Activated T-cell treated with anti-CD3 and anti-CD28 coated beads for 4 hours (primary cell): ENCODE measurements at places on chromosomes 11 and 22.

DNA sequence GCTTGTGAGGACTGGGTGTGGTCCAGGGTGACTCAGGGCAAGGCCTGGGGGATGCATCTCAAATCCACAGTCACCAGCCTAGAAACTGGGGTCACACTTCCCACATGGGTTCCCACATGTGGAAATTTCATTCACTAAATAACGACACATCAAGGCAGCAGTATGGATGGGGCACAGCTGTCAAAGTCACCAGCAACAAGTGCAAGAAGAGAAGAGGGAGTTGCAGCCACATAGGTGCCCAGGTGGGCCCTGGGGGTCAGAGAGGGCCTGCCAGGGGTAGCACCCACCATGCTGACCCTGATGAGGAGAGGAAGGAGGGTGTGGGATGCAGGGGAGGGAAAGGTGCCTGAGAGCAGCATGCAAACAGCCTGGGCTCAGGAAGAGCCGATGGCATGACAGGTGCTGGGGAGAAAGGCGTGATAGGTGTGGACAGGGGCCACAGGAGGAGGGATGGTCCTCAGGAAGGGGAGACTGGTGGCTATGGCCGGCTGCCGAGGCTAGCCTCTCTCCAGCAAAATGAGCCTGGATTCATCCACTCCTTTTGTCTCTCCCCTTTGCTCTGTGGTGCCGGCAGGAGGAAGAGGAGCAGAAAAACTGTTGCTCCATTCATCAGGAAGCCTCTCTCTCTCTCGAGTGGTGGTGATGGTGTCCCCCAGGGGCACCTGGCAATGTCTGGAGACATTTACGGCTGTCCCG, 22.3 kb downstream of the DGCR6L start:
- DNase-seq: no peak

- DNase-seq: no peak
Measured at GRCh38 chr11:47268448-47269001, 1.4 kb upstream of the MADD start.

DNA sequence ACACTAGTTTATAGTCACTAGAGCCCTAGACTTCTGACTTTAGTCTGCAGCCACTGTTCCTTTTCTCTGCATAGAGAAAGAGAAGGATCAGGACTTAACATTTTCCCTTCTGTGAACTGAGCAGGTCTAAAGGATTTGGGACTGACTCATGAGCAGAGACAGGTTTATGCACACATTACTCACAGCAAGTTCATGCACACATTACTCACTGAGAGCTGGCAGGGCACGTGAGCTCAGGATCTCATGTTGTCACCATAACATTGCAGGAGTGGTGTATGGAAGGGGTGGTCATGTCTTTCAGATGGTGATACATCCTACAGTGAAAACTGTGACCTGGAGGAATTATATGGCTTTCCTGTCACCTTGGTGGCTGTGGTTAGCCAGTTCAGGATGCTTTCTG, 56.4 kb downstream of the CEP164 start:
- no peak for DNase-seq

DNA sequence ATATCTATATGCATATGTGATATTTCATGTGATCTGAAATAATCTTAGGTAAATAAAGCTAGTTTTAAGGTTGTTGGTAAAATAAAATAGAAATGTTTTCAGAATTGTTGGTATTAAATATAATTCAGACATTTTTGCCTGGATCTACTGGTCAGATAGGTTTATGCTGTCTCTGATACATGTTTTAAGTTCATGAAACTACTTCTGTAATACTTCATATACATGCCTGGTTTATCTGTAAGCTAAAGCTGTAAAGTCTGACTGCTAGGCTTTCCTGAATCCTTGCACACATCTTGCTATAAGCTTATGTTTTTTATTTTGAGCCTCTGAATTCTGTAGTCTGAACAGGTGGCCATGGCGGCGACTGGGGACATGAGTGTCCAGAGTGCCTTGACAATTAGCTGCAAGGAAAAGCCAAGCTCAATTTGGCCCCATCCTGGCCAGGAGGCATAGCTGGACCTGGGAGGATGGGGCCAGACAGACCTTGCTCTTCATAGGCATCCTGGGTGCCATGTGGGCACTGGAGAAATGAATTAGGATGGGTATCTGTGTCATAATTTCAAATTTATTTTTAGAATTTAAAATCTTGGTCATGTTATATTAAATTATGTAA, 241.0 kb upstream of the UBASH3B start:
- no peak for DNase-seq

- DNase-seq: no peak
Measured at GRCh38 chr11:134401825-134402809, 9.9 kb downstream of the B3GAT1 start.

DNA sequence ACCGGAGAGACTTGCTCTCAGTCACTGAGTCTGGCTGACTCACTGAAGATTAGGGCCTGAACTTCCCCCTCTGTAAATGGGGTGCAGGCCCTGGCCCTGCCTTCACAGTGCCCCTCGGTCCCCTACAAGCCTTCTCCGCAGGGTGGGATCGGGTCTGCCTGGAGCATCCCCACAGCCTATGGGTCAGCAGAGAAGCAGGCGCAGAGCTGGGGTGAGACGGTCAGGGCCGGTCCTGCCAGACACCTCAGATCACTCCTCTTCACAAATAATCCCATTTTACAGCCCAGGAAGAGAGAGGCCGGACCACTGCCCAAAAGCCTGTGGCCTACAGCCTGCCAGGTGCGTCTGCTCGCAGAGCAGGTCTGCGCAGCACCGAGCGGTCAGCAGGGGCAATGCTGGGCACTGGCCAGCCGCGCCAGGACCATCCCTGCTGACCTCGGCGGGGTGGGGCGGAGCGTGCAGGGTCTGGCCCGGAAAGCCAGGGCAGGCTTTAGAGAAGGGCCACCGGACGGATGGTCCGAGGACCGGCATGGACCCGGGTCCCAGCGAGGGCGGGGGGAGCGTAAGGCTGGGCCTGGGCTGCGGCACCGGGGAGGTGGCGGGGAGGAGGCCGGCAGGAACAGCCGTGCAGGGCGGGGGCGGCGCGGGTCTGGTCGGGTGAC, 522 bp upstream of the SEPTIN5 start:
- DNase-seq: no peak

- DNase-seq: no peak
Measured at GRCh38 chr11:10637731-10638151, 55.8 kb downstream of the IRAG1 start.

- DNase-seq: no peak
Measured at GRCh38 chr11:68912254-68912653, 8.6 kb downstream of the IGHMBP2 start.

- no peak for DNase-seq
Measured at GRCh38 chr11:125457814-125458343, 38.2 kb downstream of the FEZ1 start.

GRCh38 chr11:33531743-33532181, 168.9 kb downstream of the C11orf91 start:
- DNase-seq: no peak

GRCh38 chr11:109023036-109023435, 358.2 kb downstream of the DDX10 start:
- DNase-seq: no peak

- DNase-seq: no peak
Measured at GRCh38 chr22:19664406-19664805, 49.9 kb upstream of the SEPTIN5 start.

DNA sequence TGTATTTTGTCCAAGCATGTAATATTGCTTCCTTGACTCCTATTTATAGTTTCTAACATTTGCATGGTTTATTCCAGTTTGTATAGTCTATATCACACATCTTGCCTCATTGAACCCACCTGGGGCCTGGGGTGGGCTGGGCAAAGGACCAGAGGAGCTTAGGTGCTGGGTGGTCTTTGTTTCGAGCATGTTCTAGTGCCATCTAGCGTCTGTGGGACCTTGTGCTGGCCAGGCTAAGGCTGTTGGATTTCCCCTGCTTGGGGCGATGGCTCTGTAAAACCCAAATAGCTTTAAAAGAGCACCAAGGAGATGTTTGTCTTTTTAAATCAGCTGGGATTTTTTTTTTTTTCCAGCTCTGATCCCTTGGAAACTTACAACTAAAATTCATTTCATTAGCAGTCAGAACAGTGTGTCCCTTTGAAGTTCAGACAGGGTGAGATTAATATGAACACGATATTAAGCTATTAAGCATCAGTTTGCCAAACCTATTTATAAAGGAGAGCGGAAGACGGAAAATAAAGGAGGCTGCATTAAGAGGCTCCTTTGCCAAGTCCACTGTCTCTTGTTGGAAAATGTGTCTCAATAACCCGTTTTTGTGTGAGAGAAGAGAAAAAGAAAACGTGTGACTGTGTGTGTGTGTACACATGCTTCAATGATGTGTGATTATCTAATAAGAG, 157.4 kb downstream of the COMMD9 start:
- DNase-seq: no peak

- no peak for DNase-seq
Measured at GRCh38 chr11:34263441-34264091, 94.2 kb downstream of the ABTB2 start.

- no peak for DNase-seq
Measured at GRCh38 chr22:47329727-47330650, 567.5 kb downstream of the TBC1D22A start.

DNA sequence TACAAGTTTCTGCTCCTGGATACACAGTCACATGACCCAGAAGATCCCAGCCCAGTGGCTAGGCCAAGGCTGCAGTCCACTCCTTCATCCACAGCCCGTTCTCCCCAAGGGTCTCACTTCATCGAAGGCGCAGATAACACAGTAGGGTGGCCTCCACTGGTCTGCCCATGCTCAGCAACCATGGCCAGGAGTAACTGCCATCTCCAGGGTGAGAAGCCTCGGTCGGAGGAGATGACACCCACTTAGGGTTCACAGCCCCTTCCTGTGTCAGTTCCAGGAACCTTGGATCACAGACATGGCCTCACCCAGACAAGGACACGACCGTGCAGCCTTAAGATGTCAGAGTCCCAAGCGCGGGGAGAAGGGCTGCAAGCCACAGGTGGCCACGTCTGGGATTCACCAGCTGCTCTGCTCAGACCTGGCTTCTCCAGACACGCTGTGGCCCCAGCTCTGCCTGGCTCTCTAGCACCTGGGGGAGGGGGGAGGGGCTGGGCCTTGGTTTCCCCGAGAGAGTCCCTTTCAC, 2.6 kb downstream of the BET1L start:
- DNase-seq: no peak

DNA sequence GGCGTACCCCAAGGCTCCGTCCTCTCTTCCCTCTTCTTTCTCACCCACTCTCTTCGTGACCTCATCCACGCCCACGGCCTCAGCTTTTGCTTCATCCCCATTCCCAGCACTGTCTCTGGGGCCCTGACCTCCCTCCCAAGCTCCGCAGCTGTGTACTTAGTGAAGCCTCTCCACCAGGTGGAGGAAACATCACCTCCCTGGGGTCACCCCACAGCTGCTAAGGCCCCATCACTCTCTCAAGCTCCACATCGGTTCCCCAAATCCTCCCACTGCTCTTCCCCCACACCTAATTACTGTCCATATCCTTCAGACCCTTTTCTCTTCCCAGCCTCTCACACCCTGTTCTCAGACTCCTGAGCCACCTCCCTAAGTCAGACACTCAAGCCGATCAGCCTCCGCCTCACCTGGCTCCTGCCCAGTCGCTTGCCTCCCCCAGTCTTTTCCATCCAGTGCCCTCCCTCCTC, 7.9 kb upstream of the SYT7 start:
- DNase-seq: no peak

DNA sequence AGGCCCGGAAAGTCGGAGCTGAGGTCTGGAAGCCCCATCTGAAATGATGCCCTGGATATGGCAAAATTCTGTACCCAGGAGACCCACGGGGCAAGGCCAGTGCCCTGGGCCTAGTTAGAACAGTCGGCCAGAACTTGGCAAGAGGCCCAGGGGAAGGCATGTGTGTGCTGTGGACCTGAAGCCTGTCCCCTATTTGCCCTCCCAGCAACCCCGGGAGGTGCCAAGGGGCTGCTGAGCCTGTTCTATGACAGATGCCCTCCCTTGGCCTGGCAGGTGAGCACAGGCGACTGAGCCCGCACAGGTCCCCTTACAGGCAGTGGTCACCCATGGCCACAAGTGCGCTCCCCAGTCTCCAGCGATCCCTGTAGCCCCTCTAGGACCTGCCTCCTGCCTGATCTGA, 51.7 kb downstream of the NAT10 start:
- no peak for DNase-seq

- no peak for DNase-seq
Measured at GRCh38 chr22:47965896-47966295, 1203.4 kb downstream of the TBC1D22A start.

GRCh38 chr22:49533886-49534285, 293.8 kb downstream of the BRD1 start:
- no peak for DNase-seq
